ENCODE measurements at places on chromosomes 2 and 18.

- no peak for DNase-seq
Measured at GRCh38 chr18:77173275-77174030, 40.9 kb upstream of the MBP start.

GRCh38 chr2:159381574-159381973, 95.1 kb upstream of the WDSUB1 start:
- no peak for DNase-seq

DNA sequence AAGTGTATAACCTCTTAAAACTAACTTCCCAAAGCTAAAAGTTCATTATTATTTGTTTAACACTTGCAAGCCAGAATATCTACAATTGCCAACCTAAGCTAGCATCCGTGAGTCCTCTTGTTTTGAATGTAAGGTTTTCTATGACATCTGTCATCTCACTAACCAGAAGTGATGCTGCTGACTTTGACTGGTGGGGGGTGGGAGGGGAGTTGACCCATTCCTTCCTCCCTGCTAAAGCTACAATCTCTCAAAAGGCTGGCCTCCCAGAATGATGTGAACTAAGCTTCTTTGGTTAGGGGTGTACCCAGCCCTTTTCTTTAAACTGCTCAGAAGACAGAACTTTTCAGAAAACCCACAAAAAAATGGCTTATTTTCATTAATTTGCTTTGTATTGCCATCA, 280.6 kb downstream of the ZEB2 start:
- no peak for DNase-seq

GRCh38 chr2:119630121-119630520, 48.9 kb upstream of the TMEM177 start:
- DNase-seq = no peak

DNA sequence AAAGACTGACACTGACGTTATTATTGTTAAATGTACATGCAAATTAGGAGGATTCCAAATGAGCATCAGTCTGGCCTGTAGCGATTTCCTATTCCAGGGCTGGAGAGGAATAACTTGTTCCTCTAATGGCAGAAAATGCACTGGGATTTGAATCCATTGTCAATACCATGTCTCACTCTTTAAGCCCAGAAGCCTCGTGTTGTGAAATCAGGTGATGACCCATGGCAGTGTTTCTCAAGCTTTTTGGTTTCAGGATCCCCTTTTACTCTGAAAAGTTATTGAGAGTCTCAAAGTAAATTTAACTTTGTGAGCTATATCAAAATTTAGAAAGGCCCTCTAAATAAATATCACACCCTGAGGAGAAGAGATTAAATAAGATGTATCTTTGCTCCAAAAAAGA, 279.2 kb downstream of the GALR1 start:
- DNase-seq = no peak

- no peak for DNase-seq
Measured at GRCh38 chr2:163558251-163559021, 177.4 kb downstream of the FIGN start.

DNA sequence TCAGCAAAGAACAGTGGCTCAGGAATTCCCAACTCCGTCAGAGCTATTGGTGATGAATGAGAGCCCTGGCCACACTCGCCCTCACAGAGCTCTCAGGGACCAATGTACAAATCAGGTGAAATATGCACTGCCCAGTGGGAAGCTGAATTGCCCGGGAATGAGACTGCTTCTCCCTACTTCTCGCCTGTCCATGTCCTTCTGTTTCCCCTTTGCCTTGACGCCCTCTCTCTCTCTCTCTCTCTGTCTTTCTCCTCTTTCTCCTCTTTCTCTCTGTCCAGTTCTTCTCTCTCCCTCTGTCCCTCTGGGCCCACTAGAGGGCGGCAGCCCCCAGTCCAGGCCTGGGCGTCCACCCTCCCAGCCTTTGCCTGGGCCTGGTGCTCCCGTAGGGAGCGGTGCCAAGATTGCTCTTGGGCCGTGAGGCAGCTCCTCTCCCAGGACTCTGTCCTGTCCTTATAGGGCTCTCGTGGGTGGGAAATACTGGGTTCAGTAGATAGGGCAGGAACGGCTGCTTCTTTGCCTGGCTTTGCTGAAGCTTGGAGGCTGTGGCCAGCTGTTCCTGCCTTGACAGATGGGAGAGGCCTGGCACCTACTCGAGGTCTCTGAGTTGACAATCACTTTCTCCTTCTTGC, 28.4 kb upstream of the PUM2 start:
- DNase-seq = peak; percentile 70

GRCh38 chr2:11290211-11290610, 54.2 kb downstream of the ROCK2 start:
- DNase-seq = no peak

GRCh38 chr18:52000435-52000834, 339.6 kb upstream of the DCC start:
- DNase-seq = no peak

DNA sequence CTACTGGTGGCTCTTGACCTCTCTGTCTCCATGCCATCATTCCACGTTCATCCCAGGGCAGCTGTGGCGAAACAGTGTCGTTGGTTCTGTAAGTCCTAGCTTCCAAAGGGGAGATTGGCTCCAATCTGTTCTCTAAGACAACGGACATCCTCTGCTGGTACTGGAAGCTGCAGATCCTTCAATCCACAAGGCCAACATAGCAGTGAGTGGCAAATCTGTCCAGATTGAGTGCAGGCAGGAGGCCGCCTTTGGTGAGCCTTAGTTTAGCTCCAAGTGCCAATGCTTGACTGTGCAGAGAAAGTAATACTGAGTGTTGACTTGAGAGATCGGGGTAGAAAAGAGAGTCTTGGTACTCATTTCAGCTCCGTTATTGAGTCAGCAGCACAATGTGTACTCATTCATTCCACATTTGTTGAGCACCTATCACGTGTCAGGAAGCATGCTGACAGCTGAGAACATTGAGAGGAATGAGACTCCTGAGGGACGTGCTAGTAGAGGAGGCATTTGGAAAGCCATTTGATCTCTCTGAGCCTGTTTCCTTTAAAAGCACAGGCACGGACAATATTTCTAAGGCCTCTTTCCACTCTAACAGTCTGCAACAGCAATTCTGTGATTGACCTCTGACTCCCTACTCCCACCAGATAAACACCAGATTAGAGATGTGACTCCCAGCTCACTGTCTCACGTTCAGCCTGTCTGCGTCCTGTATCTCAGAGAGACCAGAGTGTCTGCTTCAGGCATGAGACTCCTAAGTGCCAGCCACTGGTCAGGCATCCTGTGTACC, 306.0 kb downstream of the CLIP4 start:
- DNase-seq = no peak

- DNase-seq = no peak
Measured at GRCh38 chr2:236786751-236787150, 217.1 kb downstream of the ACKR3 start.

GRCh38 chr2:232973011-232973735, 39.9 kb downstream of the NGEF start:
- no peak for DNase-seq

Data from A172 (cell line).